Stimulated activated CD4-positive, alpha-beta T cell treated with anti-CD3 and anti-CD28 coated beads, Interleukin-12 subunit alpha, Interleukin-12 subunit beta, amount 100 ng/mL, for 48 hours (primary cell): ENCODE measurements at places on chromosomes 7 and 10.

- DNase-seq = peak; percentile 59
These were observed 68.8 kb downstream of the NRP1 start for GRCh38 chr10:33265621-33266020.

- no peak for DNase-seq
These were observed 4.4 kb downstream of the PRF1 start for GRCh38 chr10:70597856-70598815.

DNA sequence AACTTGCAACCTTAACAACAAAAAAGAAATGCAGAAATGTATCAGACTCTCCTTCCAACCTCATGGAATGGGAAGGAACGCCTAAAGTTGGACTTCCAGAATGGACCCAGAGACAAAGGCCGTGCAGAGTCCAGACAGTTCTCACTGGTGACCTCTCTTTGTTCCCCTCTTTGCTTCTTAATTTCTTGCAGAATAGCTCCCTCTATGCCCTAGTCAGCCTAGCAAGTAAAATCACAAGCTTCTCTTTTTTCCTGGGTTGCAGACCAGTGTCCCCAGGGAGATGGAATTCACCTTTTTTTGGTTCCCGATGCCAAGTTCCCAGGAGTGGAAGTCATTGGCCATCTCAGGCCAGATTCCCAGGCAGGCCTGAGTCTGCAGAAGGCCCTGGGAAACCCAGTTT is 278.0 kb downstream of the CCSER2 start:
- DNase-seq = no peak

DNA sequence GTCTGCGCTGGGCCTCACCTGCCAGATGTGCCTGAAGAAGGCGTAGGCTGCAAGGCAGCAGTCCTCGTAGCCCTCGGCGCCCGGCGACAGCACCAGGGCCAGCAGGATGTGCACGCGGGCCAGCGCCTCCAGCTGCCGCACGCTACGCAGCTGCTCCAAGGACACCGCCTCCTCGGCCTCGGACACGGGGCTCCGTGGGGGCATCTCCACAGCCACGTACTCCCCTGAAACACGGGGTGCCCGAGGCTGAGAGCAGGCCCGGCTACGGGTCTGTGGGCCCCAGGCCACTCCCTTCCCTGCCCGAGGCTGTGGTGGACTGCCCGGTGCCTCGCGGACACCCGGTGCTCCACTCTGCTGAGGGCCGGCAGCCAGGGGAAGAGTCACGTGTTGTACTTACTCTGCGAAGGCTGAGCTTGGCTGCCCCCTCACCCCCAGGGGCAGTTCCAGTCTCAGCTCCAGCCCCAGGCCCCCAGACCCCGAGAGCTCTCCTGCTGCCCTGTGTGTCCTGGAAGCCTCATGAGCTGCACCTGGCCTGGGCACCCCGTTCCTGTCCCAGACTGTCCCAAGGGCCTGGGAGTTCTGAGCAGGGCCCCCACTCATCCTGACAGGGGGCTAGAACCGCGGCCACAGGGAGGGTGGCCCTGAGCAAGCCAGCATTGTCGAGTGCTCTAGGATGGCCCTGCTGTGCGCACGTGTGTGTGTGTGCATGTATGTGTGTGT is 62.8 kb downstream of the CFAP46 start:
- no peak for DNase-seq

- no peak for DNase-seq
These were observed 22.8 kb downstream of the BRAF start for GRCh38 chr7:140901941-140902302.

GRCh38 chr10:89734616-89735015 is 33.2 kb downstream of the KIF20B start:
- DNase-seq = no peak

GRCh38 chr10:21518641-21519396 is 6.7 kb downstream of the SKIDA1 start:
- DNase-seq = no peak

DNA sequence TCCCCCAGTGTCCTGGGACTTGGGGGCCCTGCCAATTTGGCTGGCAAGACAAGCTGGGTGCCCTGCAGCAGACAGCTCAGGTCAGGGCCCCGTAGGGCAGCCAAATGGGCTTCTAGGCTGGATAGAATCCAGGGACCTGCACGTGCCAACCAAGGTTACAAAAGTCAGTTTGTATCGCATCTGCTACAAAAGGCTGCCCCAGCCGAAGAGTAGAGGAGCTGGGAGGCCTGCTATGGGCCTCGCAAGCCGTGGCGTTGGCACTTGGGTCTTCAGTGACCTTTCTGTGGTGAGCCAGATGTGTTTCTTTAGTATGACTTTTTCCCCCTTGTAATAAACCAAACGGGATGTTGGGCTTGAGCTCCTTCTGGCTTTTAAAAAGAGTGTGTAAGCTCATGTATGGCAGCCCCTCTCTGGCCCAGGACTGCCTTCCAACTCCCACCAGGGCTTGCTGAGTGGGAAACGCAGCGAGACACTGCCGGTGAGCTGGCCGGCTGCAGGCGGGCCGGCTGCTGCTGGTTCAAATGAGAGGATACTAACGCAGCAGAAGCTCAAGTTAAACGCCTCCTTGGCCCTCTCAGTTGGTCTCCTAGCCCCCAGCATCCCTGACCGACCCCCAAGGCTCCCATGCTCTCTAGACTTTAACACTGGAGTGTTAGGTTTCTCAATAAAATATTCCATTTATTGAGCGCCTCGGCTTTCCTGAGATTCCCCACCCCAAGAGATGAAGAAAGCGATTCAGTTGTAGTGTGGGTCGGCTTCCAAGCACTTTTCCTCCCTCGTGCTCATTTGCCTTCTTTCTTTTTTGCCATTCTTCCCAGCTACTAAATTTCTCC is 3.1 kb upstream of the HOXA10 start:
- DNase-seq = no peak
